Kasumi-1 (cell line): ENCODE measurements at places on chromosomes 7 and 10.

GRCh38 chr10:27225642-27226257 lies 14.8 kb downstream of the ACBD5 start:
- no peak for DNase-seq

GRCh38 chr7:16463520-16463919 lies 2.0 kb downstream of the SOSTDC1 start:
- no peak for DNase-seq

- DNase-seq = no peak
Measured at GRCh38 chr10:117987244-117987909, 59.4 kb downstream of the RAB11FIP2 start.

- no peak for DNase-seq
Measured at GRCh38 chr10:104331208-104331838, 6.9 kb downstream of the ITPRIP start.

GRCh38 chr7:133437544-133437943 lies 184.7 kb downstream of the EXOC4 start:
- no peak for DNase-seq
